ENCODE measurements at places on chromosomes 5 and 9.

GRCh38 chr5:151127926-151128325, 29.7 kb downstream of the ANXA6 start:
- DNase-seq = no peak

- DNase-seq = peak; percentile 46
Measured at GRCh38 chr5:149392718-149393117, 13.6 kb upstream of the IL17B start.

- peak; percentile 43 for DNase-seq
Measured at GRCh38 chr9:98603821-98604383, 104.8 kb downstream of the GABBR2 start.

DNA sequence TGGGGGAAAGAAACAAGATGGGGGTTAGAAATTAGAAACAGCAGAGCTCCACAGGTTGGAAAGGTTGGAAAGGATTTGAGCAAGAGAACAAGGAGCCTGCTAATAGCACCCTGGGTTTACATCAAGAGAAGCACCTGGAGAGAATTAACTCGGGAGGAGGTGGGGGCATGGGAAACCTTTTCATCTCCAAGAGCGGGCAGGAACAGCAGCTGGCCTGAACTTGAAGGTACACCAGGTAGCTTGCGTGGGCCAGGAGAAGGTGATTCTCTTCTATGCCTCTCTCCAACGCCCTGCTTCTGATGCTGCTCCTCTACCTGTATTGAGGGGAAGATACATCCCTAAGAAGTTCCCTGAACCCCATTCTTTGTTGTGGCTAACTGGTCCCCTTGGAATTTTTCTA, 37.1 kb upstream of the GLRX start:
- no peak for DNase-seq

DNA sequence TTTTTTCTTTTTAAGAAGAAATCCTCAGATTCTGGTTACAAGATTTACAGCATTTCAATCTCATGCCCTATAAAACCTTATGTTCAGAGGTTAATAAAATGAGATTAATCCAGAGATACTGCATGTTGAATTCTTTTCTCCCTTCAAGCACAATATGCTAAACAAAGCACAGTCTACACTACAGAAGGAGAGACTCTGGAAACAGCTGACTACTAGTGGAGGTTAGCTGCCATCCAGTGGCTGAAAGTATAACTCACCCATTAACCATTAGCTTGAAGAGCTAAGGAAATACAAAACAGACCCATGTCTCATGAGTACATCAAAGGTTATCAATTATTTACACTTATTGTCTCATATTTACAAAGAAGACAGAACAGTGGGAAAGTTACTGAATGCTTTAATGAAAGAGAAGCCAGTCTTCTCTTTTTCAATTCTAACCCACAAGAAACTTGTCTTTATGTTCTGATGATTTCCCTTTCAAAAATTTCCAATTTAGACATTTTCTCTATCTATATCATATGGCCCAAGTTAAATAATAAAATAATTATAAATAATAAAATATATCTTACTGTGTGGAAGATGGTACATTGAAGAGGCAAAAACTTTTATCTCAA, 12.7 kb upstream of the DNAH5 start:
- DNase-seq = peak; percentile 63

DNA sequence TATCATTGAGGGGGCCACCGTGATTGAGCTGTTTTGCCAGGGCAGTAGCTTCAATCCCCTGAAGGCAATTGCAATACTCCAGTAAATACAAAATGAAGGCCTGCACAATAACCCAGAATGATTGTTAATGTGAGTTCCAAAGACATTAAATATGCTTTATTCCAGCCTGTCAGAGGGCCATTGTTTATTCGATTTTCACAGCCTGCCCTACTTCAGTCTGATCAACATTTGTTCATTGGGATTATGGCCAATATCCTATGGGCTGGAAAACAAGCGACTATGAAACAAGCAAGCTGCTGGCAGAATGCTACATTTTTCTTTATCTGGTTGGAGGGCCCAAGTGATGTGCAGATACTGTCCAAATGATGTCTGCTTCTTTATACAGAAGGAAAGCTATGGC, 543.1 kb downstream of the TLE1 start:
- no peak for DNase-seq

- DNase-seq = no peak
Measured at GRCh38 chr5:176938472-176938871, 39.3 kb upstream of the HK3 start.

GRCh38 chr9:69023650-69024049, 9.7 kb upstream of the PRKACG start:
- DNase-seq = no peak
